ENCODE measurements at places on chromosomes 12 and 14. TPM values are rescaled to one million over a fixed set of nuclear protein-coding genes. Genes with fewer than 3 reads are reported as not detected.

GRCh38 chr14:61202124-61202523, 79.0 kb downstream of the TMEM30B start:
- DNase-seq = no peak

Gene KRT80
- total RNA-seq = 0.32 TPM

Gene APOF
- not detected for total RNA-seq

DNA sequence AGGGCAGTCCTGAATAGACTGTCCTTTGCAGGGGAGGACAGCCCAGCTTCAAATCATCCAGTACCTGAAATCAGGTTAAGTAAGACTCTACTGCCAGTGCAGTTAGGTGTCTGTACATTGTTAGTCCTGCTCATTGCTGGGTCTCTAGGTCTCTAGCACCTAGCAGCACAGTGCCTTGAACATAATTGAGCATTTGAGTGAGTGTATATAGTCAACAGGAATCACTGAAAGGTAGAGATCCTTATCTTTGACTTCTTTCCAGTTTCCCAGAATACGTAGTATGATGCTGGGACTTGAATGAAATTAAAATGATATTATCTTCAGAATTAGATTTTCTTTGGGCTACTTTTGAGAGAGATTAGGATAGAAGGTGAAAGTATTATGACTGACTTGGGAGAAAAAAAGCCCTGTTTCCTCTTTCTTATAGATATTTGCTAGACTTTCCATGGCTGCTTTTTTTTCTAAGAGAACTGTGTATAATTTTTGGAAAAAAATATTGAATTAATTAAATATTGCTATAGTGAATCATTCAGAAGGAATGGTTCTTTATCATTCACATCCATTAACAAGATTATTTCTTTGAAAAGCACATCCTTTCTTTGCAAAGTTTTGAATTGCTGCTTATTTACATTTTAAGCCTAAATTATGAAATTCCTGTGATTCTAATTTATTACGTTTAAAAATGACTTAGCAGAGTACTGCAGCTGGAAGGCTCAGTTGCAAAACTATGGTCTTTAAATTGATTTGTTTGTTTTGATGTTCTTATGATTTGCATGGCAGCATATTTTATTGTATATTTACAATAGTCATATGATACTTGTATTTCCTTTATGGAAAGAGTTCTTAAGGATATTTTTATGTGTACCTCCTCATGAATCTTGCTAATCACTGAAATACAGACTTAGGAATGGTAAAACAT, 51.6 kb downstream of the PPP4R4 start:
- DNase-seq = peak; percentile 19

DNA sequence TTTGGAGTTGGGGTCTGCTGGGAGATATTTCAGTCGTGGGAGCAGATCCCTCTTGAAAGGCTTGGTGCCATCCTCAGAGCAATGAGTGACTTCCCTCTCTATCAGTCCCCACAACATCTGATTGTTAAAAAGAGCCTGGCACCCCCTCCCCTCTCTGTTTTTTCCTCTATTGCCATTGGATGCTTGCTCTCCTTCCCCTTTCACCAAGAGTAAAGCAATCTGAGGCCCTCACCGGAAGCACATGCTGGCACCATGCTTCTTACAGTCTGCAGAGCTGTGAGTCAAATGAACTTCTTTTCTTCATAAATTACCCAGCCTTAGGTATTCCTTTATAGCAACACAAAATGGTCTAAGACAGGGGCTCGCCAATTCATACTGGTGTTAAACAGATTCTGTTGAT, 99.1 kb upstream of the CCND2 start:
- no peak for DNase-seq

DNA sequence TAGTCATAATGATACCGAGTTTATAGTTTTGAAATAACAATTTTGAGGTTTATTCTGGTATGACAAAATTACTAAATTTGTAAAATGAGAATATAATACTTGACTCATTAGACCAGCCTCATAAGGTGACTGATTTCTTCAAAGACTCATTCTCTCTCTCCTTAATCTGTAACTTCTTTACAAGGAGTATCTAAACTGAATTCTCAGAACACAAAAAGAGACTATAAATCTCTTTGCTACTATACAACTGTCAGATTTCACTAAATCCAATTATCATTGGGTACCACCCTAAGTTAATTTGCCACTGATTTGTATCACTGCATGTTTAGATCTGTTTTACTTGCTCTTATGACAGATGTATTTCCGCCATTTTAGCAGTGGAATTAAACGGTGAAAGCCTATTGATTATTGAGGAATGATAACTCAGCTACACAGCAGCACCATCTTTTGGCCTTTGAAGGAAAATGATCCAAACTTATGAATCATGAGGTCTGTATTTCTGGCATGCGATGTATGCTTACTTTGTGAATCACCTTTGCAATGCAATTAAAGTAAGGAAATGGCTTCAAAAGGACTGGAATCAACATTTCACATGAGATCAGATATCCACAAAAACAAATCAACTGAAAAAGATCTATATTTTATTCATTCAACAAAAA, 161.2 kb downstream of the RERGL start:
- DNase-seq = no peak

GRCh38 chr14:39762576-39763401, 330.6 kb upstream of the FBXO33 start:
- no peak for DNase-seq

- peak; percentile 32 for DNase-seq
These were observed 58.0 kb downstream of the SINHCAF start for GRCh38 chr12:31267966-31268365.

Gene SERPINA1
- not detected for total RNA-seq

- DNase-seq = no peak
These were observed 5.4 kb downstream of the ANKRD13A start for GRCh38 chr12:110004598-110004997.

DNA sequence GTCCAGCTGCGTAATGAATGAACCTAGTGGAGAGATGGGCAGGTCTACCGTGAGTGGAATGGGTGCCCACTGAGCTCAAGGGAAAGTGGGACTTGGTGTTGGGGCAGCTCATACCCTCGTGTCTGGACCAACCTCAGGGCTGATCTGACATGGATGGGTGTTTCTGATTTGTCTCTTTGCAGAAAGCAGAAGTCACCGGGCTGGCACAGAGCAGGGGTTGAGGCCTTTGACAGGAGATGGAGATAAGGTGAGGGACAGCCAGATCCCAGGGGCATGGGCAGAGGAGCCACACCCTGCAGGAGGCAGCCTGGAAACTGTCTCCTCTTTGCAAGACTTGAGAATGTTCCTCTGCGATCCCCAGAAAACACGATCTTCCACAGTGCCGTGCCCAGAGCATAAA, 20.9 kb upstream of the PPP1CC start:
- DNase-seq = no peak

- DNase-seq = no peak
These were observed 87.9 kb upstream of the AVPR1A start for GRCh38 chr12:63238892-63239291.

GRCh38 chr12:53105256-53105655, 2.0 kb downstream of the SOAT2 start:
- DNase-seq = no peak

Gene PTPN6
- not detected for total RNA-seq

- DNase-seq = no peak
These were observed 79.3 kb downstream of the UNC79 start for GRCh38 chr14:93510056-93510455.

GRCh38 chr12:6699989-6700645, 498 bp downstream of the PIANP start:
- no peak for DNase-seq

Gene MYL2
- not detected for total RNA-seq

DNA sequence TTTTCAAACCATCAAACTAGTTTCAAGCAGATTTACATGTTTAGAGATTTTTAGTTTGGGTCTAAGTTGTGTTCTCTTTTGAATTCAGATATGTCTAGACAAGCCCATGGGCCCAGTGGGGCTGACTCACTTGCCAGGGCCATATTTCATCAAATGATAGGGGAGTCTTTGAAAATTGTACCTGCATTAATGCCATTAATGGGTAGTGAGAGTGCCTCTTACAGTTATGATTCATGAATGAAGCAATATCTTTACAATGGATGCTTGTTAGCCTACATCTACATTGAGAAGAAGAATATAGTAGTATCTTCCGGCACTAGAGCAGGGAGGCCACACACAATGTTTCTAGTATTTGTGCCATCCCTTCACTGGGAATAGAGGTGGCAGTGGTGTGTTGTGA, 174.2 kb upstream of the E2F7 start:
- no peak for DNase-seq

GRCh38 chr12:93468008-93468371, 676 bp downstream of the MRPL42 start:
- peak; percentile 2 for DNase-seq

Gene PROX2
- under 0.01 TPM for total RNA-seq

DNA sequence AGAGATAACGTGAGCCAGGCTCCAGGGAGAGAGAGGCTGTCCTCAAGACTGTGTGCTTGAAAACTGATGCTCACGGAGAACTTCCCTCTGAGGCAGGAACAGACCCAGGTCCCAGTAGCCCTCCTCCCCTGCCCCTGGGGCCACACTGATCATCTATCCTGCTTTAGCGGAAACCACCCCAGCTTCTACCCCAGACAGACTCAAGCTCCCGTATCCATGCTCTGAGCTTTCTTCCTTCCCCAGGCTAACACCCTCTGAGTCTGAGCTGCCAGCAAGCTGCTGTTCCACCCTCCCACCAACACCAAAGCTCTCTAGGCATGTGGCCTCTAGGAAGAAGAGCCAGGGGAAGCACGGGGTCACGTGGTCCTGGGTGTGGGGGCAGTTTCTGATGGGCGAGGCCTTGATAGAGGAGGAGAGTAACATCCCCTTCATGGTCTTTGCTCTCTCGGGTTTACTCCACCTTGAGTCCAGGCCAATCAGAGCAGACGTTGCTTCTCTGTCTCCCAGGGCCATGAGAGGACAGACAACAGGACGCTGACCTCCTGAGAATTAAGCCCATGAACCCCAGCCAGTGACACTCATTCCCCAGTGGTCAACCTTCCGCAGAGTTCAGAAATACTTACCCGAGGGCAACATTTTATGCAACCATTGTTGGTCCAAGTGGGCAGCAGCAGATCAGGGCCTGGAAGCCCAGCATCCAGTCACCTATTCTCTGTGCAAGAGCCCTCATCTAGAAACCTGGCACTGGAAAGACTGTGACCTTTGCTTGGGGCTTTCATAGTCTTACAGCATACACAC, 1.4 kb downstream of the PCK2 start:
- DNase-seq = peak; percentile 41

Gene ABCD2
- 0.32 TPM for total RNA-seq

DNA sequence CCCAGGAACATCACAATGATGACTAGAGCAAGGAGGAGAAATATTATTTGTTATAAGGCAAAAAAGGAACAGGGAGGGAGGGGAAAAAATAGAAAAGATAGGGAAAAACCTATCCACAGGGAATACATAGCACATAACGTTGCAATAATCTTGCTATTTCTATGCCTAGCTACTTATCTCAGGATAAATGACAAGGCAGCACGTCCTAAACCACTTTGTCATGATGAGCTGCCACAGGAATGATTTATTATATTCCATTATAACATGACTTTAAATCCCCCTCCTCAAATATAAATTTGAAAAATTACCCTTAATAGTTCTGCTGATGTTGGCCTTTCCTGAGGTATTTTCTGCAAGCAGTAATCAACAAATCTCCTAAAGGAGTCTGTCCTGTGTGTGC, 76.7 kb downstream of the PEBP1 start:
- no peak for DNase-seq

DNA sequence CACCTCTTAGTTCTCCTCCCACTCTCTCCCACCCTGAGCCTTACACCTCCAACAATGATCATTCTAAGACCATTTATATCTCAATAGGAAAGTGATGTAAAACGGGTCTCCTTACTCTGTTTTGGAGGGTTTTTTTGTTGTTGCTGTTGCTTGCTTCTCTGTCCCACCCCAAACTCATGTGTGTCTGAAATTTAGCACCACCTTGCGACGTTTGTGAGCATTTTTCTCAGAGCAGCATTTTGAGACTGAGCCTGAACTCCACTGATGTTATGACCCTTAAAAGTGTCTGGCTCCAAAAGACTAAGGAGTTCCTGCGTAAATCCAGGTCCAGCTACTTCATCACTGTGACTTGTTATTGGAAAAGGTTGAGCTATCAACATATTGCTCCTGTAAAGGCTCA, 155.0 kb downstream of the DAD1 start:
- DNase-seq = no peak

GRCh38 chr14:39873791-39874190, 441.6 kb upstream of the FBXO33 start:
- no peak for DNase-seq

- peak; percentile 70 for DNase-seq
These were observed 18.1 kb downstream of the NUAK1 start for GRCh38 chr12:106120519-106121105.

DNA sequence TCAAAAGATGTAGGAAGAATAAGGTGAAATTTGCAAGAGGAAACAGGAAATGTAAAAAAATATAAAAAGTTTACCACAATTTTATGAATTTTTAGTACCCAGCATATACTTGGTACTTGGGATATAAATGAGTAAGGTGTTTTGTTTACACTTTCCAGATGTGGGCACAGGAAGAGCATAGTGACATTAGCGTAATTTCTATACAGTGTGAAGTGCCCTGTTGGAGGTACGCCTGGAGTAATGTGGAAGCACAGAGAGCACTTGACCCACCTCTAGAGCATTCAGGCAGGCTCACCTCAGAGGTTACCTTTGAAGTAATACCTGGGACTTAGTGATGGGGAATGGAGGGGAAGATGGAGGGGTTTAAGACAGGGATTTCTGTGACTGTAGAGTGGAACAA, 89.5 kb downstream of the AEBP2 start:
- DNase-seq = no peak

Gene MFAP5
- 4.8 TPM for total RNA-seq

GRCh38 chr14:93019367-93019843, 96.3 kb downstream of the ITPK1 start:
- no peak for DNase-seq

GRCh38 chr14:75607842-75608640, 29.6 kb downstream of the FLVCR2 start:
- DNase-seq = no peak

- DNase-seq = peak; percentile 80
These were observed 74.9 kb upstream of the ATP2B1 start for GRCh38 chr12:89783359-89784060.

Gene SLC25A21
- total RNA-seq = 0.97 TPM

Gene LMBR1L
- 47.9 TPM for total RNA-seq

DNA sequence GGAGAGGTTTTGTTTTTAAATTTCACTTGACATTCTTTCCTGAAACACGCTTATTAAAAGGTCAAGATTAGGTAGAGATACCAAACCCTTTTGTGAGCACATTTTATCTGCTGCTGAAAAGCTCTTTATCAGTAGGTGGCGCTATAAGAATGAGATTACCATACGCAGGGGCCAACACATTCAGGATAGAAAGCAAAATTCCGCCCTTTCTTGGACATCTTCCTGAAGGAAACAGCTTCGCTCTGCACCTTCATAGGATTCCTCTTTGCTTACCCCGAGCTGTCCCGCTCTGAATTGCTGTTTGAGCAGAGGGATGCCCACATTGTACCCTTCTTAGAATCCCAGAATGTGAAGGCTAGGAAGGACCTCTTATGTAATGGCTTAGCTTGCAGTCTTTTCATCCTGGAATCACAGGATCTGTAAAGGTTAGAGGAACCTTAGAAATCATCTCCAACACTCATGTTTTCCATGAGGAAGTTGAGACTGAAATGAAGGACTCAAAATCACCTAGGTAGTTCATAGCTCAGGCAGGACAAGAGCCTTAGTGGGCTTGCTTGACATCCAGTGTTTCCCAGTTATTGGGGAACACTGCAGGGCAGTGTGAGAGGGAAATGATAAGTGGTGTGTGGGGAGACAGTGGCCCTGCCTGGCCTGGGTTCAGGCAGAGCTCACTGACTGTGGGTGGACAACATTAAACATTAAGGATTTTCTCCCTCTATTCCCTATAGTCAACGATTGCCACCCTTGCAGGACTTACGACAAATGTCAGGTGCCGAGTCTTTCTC, 38.7 kb upstream of the CRY1 start:
- peak; percentile 68 for DNase-seq
